Liver (tissue), 10 donors: ENCODE measurements at places on chromosomes 13 and 19. TPM values are rescaled to one million over a fixed set of nuclear protein-coding genes. Genes with fewer than 3 reads are reported as not detected.
A peak's percentile ranks its signal among the peaks of the same experiment; 100 is the strongest.

Gene PRX
- 1.0 TPM for total RNA-seq

- DNase-seq: no peak
- H3K4me3 ChIP-seq: no peak overlapping the region
- H3K27ac ChIP-seq: no peak overlapping the region
- no peaks in the 10 kb centered on the region for H3K36me3 ChIP-seq
Observed at GRCh38 chr13:21324803-21325202, 134.3 kb downstream of the ZDHHC20 start.

DNA sequence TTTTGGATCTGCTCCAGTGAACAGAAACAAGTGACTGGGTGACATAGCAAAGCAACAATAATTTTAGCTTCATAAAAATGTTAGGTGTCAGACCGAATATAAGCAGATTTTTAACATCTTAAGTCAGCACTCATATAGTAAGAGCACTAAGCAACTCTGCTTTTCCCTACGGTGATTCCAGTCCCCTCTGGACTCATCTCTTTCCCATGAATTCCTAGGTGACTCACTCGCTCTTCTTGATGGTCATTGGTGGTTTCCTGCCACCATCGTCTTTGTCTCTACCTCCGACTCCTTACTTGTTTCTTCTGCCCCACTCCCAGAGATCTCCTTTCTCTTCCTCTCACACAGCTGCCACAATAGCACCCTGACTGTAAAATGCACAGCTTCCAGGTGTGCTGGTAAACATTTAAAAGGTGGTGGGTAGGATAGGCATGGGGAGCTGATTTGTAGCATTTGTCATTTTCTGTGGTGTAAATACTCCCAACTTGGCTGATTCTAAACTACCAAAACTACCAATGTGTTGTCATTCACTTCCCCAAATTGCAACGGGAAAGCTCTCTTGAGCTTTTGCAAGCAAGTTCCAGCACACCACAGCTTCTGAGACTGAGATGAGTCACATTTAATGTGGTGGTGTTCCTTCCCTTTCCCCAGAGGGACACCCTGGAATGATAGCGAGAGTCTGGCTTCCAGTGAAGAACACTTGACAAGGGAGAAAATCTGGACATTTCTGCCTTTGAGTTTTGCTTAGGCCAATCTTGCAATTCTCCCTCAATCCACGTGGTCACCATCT lies 42.8 kb upstream of the CLDN10 start:
- no peaks in the 10 kb centered on the region for H3K27me3 ChIP-seq
- H3K4me1 ChIP-seq: no peaks in the 10 kb centered on the region
- H3K36me3 ChIP-seq: no peaks in the 10 kb centered on the region

GRCh38 chr19:10346509-10346908 lies 7.1 kb upstream of the ICAM3 start:
- no peak for DNase-seq
- H3K36me3 ChIP-seq: peaks cover 8% of the 10 kb centered on the region
- H3K4me3 ChIP-seq: no peak overlapping the region
- peak overlapping the region; percentile 88 for H3K27ac ChIP-seq

- no peaks in the 10 kb centered on the region for H3K4me1 ChIP-seq
- H3K27ac ChIP-seq: no peak overlapping the region
- no peaks in the 10 kb centered on the region for H3K27me3 ChIP-seq
- no peak overlapping the region for H3K4me3 ChIP-seq
- no peaks in the 10 kb centered on the region for H3K36me3 ChIP-seq
Observed at GRCh38 chr13:45602183-45603170, 13.1 kb downstream of the ERICH6B start.

GRCh38 chr19:58304748-58305064 lies 471 bp upstream of the ERVK3-1 start:
- DNase-seq: no peak
- H3K27ac ChIP-seq: peak overlapping the region; percentile 50
- H3K4me3 ChIP-seq: peak overlapping the region; percentile 52
- H3K27me3 ChIP-seq: no peaks in the 10 kb centered on the region
